Activated effector memory CD4-positive, alpha-beta T cell treated with Interleukin-2 at 50 U/mL for 16 hours (primary cell): ENCODE measurements at places on chromosomes 7 and 10.

DNA sequence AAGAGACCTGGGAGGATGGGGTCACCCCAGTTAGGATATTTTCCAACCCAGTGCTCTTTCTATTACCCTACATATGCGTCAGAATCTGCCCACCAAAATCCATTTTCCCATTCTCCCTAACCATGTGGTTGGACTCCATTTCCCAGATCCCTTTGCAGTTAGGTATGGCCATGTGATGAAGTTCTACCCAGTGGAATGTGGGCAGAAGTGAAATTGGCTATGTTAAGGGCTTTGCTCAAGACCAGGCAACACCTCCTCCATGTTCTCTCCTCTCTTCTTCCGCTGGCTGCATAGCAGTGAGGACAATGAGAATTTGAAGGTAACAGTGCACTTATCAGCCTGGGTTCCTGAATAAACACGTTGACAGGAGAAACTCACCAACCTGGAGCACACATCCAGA lies 111.3 kb downstream of the CABCOCO1 start:
- DNase-seq, result no peak

GRCh38 chr10:14003517-14004184 lies 327.1 kb downstream of the FRMD4A start:
- DNase-seq, result no peak

GRCh38 chr7:30465811-30466180 lies 12.8 kb downstream of the NOD1 start:
- DNase-seq, result no peak

GRCh38 chr10:24378126-24378920 lies 169.4 kb downstream of the KIAA1217 start:
- no peak for DNase-seq

DNA sequence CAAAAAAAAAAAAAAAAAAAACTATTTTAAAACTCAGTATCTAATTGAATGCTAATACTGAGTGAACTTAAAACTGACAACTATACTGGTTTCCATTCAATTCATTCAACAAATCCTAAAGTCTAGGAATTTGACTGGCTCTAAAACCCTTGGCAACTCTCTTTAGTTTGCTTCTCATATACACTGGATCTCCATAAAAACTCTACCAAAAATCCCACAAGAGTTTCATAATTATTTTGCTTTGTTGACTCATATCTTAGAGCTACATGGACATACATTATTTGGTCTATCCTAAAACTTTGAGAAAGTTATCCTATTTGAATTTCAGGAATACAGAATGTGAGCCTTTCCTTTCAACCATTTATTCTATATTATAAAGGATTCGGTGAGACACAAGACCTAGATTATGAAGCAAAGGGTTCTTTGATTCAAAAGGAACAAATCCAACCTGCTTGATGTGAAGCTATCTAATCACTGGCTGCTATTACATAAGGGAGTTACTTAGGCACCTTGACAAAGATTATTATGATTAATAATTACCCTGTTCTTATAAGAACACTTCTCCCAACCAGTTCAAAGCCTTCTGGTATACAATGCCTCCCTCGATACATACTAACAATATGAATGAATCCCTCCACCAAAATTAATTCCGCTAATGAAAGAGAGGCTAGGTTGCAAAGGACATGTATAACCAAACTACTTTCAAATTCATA lies 15.8 kb upstream of the KMT2E start:
- no peak for DNase-seq

GRCh38 chr10:44102726-44103255 lies 282.1 kb downstream of the CXCL12 start:
- DNase-seq, result no peak

DNA sequence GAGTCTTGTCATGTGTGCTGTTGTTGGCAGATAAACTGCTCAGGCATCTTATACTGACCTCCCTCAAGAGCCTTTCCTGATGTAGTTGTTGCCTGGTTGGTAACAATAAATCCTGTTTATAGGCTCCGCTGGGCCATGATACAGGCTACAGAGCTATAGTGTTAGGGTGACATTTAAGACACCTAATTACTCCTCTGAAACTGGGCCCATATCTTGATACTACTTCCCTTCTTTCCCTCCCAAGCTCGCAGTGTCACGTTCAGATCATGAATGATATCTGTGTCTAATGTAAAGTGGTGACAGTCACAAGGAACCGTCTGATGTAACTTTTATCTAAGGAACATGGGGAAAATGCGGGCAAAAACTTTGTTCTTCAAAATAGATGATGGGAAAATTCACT lies 35.4 kb downstream of the CROT start:
- DNase-seq, result no peak

DNA sequence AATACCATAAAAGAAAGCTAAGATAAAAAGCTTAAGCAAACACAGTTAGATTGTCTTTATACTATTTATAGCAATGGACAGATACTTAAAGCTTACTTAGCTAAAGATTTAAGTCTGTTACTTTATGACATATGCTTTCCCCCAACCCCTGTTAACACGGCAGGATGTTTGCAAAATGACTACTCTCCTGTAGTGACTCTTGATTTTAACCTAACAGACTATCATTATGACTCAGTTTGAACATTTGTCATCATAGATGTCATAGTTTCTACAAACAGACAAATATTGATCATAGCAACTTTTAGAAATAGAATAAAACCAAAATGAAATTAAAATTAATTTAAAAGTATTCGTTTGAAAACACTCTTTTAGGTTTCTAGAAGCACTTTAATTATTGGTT lies 7.8 kb upstream of the COMMD3 start:
- DNase-seq, result no peak
